NCI-H187 (cell line): ENCODE measurements at places on chromosomes 1 and 21.

DNA sequence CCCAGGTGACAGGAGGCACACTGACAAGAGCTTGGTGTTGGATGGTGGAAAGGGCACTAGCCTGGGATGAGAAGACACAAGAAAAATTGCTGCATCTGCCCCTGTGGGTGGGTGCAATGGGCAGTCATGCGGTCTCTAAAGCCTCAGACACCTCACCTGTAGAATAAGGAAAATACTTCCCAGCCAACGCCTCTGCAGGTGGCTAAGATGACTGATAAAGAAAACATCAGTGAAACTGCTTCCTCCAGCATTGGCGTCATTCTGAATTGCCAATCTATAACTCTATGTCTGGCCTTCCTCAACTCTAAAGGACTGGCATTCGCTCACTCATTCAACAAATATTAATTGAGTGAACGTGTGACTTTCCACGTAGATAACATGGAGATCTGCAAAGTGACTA lies 100.4 kb upstream of the F3 start:
- no peak for DNase-seq

DNA sequence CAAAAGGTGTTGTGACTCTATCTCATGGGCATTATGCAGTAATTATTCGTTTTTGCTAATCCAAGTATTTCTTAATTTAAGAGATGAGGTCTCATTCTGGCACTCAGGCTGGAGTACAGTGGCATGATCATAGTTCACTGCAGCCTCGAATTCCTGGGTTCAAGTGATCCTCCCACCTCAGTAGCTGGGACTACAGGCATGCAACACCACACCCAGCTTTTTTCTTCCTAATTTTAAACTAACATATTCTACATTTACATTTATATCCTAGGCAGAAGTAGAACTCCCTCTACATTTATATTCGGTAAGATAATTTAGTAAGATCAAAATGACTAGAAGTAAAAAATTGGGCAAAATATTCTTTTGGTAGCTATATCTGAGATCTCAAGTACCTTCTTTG lies 50.5 kb upstream of the RBM34 start:
- DNase-seq: no peak

DNA sequence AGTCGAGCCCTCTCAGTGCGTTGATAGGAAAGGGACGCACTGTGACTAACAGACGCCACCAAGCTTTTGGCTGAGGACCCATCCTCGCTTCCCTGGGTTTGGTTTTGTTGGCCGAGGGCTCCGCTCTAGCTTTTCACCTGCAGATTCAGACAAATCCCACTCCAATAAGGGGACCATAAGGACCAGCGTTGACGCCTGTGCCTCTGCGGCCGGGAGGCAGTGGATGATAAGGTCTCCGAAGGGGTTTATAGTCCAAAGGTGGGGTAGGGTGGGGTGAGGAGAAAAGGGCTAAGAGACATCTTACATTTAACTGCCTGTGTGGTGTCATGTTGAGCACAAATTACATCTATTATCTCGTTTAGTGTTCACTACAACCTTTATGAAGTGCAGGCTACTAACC lies 760 bp downstream of the PEX14 start:
- DNase-seq: no peak

DNA sequence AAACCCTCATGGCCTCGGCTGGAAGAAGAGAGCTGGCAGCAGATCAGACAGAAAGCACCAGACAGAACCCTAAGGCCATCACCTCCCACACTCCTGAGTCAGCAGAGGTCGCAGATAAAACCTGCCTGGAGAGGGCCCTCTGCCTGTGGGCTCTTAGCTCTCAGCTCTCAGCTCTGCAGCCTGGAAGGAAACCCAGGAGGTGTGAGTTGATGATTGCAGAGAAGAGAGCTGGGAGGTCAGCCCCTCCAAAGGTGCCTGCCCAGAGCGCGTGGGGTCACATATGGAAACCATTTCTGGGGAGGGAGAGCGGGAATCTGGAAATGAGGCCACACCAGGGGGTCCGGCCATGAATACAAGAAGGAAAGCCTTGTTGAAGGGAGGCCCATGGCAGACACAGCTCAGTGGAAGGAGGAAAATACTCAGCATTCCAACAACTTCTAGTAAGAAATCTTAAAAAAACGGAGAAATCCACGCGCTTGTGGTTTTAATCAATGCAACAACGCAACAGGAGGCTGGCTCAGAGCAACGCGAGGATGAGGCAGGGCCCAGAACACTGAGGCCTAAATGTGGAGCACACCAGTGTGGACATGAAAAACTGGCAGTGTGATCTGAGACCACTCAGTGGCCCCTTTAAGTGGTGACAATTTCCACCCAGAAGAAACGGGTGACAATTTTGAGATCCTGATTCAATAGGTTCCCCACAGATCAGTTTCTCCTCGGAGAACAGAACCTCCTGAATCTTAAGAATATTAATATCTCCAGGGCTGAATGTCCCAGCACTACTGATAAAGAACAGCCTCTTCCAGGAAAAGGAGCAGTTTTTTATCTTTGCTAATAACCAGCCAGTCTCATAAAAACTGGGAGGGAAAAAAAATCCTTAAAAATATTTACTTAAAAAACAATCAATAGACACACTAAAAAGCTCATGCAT lies 45.7 kb downstream of the PSMG1 start:
- DNase-seq: no peak

- peak; percentile 99 for DNase-seq
Observed at GRCh38 chr1:173868266-173869020, at the start of gene ZBTB37. Gene ZBTB37 (plus strand): TSS chr1:173868380. CDS start chr1:173870226, 1,846 bp downstream.

GRCh38 chr1:45258059-45258650 lies 51.8 kb upstream of the ZSWIM5 start:
- no peak for DNase-seq

GRCh38 chr1:65924471-65924870 lies 131.8 kb downstream of the PDE4B start:
- no peak for DNase-seq

DNA sequence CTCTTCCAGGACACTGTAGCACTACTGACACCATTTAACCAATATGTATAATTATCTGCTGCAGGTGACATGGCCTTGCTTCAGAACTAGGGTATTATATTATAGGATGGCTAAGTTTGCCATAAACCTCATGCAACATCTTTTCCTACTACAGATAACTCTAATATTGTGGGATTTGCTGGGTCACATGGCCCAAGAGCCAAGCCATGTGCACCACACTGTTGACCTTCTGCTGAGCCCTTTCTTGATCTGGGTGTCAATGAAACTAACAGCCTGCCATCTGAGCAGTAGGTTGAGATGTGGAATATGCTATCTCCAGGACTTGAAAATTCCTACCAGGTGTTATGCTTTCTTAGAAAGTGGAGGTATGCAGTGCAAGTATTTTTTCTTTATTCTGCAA lies 2291.1 kb downstream of the MRPL39 start:
- DNase-seq: no peak

DNA sequence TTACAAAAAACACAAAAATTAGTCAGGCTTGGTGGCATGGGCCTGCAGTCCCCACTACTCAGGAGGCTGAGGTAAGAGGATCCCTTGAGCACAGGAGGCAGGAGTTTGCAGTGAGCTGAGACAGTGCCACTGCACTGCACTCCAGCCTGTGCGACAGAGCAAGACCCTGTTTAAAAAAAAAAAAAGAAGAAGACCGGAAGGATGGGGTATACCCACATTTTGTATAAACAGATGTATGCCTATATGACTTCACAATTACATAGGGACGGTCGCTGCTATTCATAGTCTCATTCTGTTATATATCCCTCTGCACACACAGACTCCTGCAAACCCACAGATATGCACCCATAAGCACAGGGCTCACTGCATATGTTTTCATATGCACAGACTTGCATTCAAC lies 12.7 kb downstream of the LCK start:
- no peak for DNase-seq

- no peak for DNase-seq
Observed at GRCh38 chr1:36165145-36165544, 9.2 kb downstream of the MAP7D1 start.

DNA sequence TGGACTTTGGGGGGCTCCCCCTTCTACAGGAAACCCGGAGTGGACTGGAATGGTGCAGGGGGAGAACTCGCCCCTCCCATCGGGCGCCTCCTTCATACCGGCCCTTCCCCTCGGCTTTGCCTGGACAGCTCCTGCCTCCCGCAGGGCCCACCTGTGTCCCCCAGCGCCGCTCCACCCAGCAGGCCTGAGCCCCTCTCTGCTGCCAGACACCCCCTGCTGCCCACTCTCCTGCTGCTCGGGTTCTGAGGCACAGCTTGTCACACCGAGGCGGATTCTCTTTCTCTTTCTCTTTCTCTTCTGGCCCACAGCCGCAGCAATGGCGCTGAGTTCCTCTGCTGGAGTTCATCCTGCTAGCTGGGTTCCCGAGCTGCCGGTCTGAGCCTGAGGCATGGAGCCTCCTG lies at the start of gene TNFRSF14:
TNFRSF14 (plus strand) TSS at position 95 of the 401 bp plus-strand sequence; CDS start at position 389, 294 bp downstream.
- DNase-seq: no peak

DNA sequence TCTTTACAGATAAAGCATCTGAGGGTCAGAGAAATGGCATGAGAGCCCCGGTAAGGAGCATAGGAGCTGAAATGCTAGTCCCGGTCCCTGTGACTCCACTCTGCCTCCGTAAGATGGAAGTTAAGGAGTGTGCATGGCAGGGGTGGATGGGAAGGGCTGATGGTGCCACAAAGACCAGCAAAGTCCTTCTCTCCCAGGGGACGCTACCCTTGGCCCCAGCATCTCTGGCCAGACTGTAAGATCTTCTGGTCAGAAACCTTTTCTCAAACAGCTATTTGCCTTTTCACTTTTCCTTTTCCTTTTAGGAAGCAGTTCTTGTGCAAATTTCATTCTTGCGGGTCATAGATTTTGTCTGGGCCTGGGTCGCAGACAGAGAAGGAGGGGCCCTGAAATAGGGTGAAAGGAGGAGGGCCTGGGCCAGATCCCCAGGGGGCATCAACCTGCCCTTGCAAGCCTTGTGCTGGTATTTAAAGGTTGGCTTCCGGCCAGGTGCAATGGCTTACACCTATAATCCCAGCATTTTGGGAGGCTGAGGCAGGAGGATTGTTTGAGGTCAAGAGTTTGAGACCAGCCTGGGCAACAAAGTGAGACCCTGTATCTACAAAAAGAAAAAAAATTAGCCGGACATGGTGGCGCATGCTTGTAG lies 14.4 kb upstream of the EPS8L3 start:
- no peak for DNase-seq

DNA sequence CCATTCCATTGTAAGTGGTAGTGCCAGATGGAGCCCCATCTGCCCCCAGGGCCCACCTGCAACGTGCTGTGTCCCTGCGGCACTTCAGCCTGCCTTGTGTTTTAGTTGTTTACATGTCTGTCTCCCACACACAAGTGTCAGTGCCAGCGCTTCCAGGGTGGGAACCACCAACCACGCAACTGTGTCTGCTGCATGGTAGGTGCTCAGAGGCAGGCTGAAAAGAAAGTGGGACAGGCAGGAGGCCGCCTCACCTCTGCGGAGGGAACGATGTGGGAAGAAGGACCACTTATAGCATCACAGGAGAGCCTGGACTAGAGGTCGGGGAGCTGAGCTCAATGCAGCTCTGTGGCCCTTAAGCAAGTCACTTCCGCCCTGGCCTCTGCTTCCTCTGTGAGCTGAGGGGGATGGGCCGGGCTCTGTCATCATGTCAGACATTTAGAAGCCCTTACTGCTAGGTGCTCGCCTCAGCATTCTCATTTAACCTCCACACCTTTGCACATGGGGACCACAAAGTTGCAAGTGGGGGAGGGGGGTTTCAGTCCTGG lies 17.9 kb downstream of the SLC9A1 start:
- DNase-seq: no peak

GRCh38 chr1:69511426-69512192 lies 56.1 kb upstream of the LRRC7 start:
- DNase-seq: no peak

DNA sequence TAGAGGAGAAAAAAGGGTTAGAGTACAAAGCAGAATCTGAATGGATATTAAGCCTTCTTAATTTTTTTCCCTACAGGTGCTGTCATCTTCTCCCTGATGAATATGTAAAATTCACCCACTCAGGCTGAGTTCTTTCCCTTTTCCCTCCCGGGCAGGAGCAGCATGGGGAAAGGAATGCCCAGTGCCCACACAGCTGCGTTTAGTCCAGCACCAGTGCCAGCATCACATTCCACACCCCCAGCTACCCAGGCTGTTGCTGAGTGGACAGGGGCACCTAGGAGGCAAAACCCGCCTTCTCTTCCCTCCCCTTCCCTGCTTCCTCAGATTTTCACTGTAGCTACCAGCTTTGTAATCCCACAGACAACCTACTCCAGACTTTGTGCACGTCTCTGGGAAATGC lies 3.4 kb upstream of the CADM3 start:
- DNase-seq: no peak

- DNase-seq: no peak
Observed at GRCh38 chr1:24923485-24924113, 6.5 kb downstream of the RUNX3 start.

GRCh38 chr1:91022518-91022929 lies 689 bp upstream of the ZNF644 start:
- DNase-seq: no peak

DNA sequence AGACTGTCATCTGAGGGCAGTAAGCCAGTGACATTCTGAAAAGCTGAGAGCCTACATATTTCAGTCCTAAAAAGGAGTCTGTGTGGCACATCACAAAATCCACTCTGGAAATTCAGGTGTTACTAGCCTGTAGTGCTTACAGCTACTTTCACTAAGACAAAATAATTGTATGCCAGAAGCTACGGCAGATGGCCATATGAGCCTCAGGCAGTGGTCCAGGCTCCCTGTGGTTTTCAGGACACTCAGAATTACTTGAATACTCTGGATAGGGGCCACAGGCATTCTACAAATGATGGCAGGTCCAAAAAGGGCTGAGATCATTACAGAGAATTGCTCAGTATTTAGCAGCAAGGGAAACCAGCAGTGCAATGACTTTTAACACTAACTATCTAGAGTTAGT lies 527.1 kb downstream of the MRPL39 start:
- no peak for DNase-seq

DNA sequence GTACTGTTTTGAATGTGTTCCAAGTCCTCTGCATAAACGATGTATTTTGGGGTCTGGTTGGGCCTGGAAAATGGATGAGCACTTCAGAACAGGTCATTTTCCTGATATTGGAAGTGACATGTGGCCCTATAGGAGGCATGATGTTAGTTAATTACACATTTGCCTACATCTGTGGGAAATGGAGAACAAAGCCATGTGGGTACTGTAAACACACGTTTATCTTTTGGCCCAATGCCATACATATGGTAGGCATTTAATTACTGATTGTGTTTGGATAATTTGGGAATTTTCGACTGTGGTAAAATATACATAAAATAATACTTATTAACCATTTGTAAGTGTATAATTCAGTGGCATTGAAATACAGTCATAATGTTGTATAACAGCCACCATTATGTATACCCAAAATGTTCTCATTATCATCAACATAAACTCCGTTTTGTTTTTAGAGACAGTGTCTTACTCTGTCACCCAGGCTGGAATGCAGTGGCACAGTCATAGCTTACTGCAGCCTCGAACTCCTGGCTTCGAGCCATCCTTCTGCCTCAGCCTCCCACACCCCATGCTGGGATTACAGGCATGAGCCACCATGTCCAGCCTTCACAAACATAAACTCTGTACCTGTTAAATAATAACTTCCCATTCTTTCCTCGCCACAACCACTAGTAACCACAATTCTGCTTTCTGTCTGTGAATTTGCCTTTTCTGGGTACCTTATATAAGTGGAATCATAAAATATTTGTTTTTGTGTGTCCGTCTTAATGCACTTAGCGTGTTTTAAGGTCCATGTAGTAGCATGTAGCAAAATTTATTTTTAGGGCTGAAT lies 11.9 kb upstream of the RNPEP start:
- DNase-seq: no peak

- no peak for DNase-seq
Observed at GRCh38 chr1:244445320-244446181, 6.2 kb downstream of the ADSS2 start.

- no peak for DNase-seq
Observed at GRCh38 chr1:51509773-51510172, 9.3 kb downstream of the EPS15 start.

- no peak for DNase-seq
Observed at GRCh38 chr1:38334930-38335592, 288.5 kb upstream of the POU3F1 start.
